ENCODE measurements at places on chromosomes 6 and 20.

DNA sequence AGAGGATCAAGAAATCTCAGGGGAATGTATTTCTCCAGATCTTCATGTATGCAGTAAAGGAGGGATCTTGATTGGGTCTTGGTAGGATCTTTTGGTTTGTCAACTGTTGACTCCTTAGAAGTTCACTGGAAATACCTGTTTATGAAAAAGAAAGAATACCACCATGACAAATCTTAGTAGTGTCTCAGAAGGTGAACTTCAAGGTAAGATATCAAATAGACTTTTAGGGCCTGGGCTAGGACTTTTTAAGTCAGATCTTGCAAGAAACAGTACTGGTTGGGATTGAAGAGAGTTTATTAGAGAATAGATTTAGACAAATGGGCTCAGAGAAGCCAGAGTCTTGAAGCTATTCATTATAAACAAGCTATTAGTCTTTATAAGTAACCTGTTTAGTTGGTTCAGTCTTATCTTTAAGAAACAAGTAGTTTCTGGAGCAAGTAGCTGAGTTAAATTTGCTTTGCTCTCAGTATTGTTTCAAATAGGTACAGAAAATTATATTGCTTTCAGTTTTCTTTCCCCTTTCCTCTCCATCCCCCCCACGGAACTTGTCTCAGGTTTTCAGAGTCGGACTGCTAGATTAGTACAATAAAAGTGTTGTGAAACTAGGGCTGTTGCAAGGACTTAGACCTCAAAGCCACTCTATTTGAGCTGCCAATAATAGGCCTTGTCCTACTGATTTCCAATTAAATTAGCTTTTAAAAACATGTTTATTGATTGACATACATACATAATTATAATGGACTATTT, 529.1 kb upstream of the CITED2 start:
- no peak for DNase-seq

DNA sequence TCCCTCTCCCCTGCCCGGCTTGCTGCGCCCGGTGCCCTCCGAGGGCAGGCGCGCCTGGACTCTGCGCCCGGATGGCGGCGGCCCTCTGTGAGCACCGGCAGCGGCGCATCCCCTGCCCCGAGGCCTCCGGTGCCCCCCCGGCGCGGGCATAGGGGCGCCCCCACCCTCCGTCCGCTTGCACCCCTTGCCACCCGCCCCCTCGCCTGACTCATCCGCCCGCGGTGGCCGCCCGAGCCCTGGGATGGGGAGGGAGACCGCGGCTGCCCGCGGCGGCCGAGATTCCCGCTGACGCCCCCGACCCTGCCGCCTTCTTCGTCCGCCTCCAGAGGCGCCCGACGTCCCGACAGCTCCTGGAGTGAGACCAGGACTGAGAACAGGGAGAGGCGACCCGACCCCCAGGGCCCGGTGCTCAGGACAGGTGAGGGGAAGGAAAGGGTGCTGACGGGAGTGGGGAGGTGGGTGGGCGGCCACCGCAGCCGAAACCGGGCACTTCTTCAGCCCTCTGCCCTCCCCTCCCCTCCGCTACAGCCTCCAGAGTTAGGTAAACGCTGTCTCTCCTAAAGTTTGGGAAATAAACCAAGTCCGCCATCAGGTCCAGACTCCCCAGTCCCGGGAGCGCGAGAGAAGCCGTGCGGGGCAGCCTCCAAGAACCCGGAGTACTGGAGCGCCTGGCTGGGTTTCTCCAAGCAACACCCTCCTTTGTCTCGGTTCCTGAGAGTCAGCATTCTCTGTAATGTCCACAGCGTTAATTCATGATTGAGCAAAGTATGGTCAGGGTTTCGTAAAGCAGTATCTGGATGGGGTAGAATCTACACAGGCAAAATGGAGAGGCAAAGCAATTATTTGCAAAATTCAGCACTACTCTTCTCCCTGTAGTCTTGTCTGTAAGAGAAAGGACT, 539 bp downstream of the TMEM200A start:
- no peak for DNase-seq

DNA sequence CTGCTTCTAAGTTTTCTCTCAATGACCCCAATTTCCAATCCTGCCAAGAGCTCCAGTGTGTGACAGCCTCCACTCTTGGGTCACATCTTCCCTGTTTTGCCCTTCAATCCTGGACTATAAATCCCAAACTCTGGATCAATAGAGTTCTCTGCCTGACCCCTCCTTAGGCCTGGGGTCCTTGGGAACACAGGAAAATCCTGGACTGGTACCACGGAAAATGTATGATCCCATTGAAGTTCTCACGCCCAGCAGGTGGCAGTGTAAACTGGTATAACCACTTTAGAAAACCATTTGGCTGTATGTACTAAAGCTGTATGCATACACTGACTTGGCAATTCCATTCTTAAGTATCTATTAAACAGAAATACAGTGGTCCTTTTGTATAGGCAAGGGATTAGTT, 98.0 kb downstream of the SNAP25 start:
- DNase-seq = no peak

DNA sequence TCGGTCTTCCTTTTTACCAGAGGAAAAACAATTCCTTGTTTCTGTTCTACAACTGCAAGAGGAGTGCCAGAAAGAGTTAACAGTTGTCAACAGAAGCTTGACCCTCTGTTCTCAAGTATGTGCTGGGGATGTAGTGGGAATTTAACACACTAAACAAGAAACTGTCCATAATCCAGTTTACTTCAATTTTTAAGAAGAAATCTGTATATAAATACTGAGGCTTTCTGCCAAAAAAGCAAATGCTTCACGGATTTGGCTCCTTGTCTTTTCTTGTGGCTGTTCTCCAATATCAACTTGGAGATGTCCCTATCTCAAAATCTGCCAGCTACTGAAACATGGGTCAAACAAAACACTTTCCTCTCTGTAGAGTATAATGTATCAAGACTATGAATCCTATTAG, 26.8 kb downstream of the REV3L start:
- DNase-seq = no peak

GRCh38 chr6:140178935-140179334, 804.5 kb upstream of the CITED2 start:
- no peak for DNase-seq

GRCh38 chr6:146113084-146113623, 84.3 kb downstream of the GRM1 start:
- no peak for DNase-seq

DNA sequence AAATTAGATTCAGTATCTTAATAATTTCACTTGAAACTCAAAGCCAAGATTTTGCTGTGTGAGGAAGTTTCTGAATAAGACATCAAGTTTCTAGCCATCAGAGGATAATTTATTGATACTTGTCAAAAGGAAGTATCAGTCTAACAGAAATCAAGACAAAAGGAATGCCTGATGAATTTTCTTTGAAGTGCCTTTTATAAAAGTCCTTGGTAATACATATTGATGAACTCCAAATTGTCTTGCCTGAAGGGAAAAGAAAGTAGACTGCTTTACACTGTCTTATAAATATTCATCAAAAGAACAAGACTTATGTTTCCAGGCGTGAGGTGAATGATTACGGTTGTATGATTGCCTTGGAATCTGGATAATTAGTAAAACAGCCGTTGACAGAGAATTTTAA, 986.0 kb upstream of the MAP3K7 start:
- no peak for DNase-seq

- peak; percentile 40 for DNase-seq
Observed at GRCh38 chr20:63782051-63782471, 42.5 kb downstream of the SLC2A4RG start.

GRCh38 chr6:141561154-141561553, 571.6 kb upstream of the GJE1 start:
- no peak for DNase-seq
